ENCODE measurements at places on chromosomes 7 and 10.

- no peak for DNase-seq
Observed at GRCh38 chr10:350981-351501, 215.8 kb downstream of the ZMYND11 start.

DNA sequence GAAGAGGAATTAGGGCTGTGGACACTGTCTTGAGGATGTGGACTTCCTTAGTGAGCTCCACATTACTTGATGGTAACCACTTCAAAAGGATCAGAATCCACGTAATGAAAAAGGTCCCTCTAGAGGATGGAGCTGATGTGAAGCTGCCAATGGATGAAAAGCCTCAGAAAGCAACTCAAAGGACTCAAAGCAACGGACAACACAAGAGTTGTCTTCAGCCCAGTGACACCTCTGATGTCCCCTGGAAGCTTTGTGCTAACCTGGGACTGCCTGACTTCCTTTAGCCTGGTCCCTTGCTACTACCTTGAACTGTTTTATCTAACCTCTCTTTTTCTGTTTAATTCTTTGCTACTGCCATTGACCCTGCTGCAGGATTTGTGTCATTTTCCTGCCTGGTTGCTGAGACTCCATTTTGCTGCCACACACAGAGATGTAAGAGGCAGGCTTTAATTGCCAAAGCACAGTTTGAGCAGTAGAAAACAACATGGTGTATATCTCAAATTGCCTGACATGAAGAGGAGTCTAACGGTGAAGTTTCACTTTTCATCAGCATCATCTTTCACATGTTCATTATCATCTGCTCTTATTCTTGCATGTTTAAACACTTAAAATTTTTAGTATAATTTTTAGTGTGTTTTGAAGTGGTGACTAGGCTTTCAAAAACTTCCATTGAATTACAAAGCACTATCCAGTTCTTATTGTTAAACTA is 11.1 kb upstream of the SGCE start:
- DNase-seq = no peak

DNA sequence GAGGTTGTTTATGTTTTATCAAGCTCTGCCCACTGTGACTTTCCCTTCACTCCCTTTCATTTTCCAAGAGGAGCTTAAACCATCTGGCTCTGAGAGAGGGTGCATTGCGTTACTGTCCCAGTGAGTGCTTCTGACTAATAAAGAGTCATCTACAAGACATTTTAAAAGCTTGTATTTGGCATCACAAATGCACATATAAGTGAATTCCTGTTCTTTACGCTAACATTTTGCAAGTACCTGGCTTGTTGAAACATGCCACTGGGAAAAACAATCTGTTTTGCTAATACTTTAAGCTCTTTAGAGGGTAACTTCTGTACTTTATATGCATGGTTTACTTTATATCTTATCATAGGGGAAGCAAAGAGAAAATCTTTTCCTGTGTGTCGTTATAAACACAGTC is 534.6 kb upstream of the POM121L12 start:
- no peak for DNase-seq

DNA sequence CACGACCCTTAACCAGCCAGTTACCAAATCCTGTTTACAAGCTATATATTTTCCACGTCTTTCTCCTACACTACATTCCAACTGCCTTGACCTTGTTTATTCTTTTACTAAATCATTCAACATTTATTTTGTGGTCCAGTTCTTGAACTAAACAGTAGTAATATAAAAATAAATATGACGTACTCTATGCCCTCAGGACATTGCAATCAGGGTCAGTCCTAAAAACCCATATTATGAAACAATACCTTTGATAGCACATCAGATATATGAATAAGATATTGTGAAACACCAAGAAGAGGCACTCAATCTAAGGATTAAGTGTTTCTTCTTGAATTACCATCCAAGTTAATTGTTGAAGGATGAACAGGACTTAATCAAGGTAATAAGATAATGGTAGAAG is 52.5 kb upstream of the WNT16 start:
- DNase-seq = no peak

GRCh38 chr7:155847821-155848435 is 35.7 kb upstream of the SHH start:
- no peak for DNase-seq

- no peak for DNase-seq
Observed at GRCh38 chr7:18873734-18874336, 243.6 kb downstream of the TWIST1 start.

GRCh38 chr7:155811560-155811894 is 736 bp downstream of the SHH start:
- DNase-seq = no peak

- DNase-seq = no peak
Observed at GRCh38 chr7:11830582-11831155, 1.3 kb downstream of the THSD7A start.

- no peak for DNase-seq
Observed at GRCh38 chr10:107434201-107434600, 269.7 kb upstream of the SORCS1 start.
